ENCODE measurements at places on chromosomes 2 and 18.

DNA sequence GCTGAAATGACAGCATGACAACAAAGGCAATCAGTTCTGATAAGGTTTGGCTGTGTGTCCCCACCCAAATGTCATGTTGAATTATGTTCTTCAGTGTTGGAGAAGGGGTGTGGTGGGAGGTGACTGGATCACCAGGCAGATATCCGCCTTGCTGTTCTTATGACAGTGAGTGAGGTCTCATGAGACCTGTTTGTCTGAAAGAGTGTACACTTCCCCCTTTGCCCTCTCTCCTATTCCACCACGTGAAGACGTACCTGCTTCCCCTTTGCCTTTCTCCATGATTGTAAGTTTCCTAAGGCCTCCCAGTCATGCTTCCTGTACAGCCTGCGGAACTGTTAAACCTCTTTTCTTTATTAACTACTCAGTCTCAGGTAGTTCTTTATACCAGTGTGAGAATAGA is 553.0 kb downstream of the DCDC2C start:
- DNase-seq: no peak

DNA sequence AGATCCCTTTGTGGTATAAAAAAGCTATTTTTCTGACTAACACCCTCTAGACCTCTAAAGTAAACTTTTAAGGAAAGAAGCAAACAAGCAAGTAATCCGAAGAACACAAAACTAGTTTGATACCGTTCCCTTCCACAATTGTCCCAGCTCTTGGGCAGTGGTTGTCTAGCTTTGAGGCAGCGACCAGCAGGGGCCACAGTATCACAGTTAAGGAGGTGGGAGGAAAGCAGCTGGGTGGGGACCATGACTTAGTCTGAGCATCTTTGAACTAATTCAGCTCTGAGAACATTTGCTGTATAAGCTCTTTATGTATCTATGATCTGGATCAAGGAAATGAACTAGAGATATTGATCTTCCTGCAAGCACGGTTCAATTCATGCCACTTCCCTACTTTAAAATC is 51.0 kb downstream of the SF3B1 start:
- no peak for DNase-seq

DNA sequence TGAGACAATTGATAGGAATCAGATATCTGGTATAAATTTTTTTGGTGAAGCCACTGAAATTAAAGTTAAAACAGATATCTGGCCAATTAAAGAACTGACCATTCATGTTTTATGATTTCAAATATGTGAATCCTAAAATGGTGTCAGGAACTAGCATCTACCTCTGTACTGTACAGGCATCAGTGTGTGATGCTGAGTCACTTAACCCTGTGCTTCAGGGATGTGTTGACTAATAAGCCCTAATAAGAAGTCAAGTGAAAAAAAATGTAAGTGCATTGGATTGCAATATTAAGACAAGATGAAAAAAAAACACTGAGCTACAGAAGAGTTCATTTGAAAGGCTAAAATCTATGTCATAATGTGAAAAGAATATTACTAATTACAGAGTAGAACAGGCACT is 9.1 kb upstream of the UNC80 start:
- no peak for DNase-seq

DNA sequence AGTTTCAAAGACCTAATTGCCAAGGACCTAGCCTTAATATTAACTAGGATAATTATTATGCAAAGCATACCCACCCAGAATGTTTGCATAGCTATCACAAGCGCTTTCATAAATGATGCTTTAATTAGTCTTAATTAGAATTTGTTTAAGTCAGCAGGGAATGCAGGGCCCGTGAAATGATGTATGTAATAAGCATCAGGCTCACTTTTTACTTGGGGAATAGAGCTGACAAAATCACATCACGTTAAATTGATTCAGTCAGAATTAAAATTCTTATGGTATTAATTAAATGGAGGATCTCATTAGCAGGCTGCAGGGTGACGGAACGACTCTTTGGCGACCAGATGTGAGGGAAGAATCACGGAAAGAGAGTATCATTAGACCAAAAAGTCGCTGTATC is 264.5 kb downstream of the GPD2 start:
- no peak for DNase-seq

- DNase-seq: no peak
These were observed 6.4 kb upstream of the PROC start for GRCh38 chr2:127411653-127412369.

GRCh38 chr18:23341383-23341782 is 111.7 kb upstream of the RIOK3 start:
- DNase-seq: no peak

GRCh38 chr2:109726379-109727270 is 67.5 kb upstream of the RGPD5 start:
- DNase-seq: no peak

- no peak for DNase-seq
These were observed 210.9 kb downstream of the MYCN start for GRCh38 chr2:16151281-16151570.

DNA sequence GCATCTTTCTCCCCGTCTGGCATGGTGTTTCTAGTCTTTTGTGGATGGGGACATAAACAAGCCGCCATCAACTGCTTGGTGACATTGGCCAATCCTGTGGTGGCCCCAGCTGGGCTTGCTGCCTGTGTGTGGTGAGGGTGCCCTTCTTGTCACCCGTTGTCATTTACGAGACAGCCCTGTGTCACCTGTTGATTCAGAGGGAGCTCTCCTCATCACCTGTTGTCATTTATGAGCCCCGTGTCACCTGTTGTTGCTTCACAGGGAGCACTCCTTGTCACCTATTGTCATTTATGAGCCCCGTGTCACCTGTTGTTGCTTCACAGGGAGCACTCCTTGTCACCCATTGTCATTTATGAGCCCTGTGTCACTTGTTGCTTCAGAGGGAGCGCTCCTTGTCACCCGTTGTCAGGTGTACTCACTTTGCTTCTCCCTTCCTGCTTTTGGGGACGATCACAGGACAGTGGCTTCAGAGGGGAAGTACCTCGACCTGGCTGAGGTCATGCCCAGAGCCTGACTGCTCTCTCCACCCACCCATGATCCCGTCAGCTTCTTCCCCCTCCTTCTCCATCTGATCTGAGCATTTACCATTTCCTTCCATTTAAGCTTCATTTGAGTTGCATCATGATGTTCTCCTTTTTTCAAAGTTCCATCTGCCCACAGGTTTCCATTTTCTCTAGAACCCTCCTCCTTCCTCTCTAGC is 29.1 kb downstream of the HPCAL1 start:
- DNase-seq: no peak

DNA sequence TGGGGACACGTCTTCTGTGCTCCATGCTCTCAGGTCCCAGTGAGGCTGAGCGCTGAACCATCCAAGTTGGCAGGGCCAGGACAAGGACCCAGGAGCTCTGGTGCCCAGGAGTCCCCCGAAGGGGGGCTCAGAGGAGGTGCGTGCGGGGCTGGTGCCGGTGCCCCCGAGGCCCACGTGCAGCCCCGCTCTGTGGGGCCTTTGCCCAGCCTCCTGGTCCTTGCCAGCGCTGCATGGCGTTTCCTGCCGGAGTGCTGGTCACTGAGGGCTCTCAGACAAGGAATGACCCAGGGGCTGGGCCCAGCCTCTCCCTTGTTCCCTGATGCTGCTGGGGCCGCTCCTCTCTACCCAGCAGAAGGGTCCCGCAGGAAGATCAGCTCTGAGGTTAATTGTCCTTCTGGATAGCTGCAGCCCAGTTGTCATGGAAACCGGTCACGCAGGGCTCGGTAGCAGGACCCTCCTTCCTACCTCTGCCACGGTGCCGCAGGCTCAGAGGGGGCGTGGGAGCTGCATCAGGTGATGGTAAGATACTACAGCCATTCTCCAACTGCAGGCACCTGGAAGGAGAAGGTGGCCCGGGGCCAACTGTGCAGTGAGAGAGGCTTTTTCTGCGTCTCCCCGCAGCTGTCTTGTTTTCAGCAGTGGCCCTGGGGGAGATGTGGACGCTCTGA is 64.5 kb downstream of the RRM2 start:
- DNase-seq: no peak

DNA sequence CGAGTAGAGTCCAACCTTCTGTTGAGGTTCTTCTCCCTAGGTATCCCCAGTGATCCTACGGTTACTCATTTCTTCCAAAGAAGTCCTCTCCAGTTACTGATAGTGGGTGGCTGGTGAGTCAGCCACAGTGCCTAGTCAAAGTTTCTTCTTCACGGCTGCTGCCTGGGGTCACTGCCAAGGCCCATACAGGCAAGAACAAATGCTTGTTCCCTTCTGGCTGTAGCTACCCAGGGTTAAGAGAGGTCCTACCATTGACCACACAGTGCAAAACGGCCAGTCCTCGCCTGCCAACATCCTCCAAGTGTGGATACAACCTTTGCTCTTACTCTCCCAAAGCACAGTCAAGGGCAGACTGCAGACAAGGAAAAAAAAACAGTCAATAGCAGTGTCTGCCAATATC is 2.9 kb upstream of the PTPN4 start:
- peak; percentile 8 for DNase-seq

DNA sequence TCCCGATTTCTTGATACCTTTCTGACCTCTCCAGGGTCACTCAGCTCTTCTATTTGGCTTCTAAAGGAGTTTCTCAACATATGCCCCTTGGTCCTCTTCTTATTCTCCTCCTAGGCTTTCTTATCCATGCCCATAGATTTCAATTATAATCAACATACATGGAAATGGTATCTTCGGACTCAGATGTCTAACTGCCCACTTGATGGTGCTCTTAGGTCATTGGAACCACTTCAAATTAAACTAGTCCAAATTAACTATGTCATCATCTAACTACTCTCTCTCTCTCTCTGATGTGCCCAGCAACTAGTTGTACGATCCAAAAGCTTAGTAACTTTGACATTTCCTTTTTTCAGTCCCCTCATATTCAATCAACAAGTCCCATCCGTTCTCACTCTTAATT is 43.2 kb upstream of the GPR75 start:
- no peak for DNase-seq

DNA sequence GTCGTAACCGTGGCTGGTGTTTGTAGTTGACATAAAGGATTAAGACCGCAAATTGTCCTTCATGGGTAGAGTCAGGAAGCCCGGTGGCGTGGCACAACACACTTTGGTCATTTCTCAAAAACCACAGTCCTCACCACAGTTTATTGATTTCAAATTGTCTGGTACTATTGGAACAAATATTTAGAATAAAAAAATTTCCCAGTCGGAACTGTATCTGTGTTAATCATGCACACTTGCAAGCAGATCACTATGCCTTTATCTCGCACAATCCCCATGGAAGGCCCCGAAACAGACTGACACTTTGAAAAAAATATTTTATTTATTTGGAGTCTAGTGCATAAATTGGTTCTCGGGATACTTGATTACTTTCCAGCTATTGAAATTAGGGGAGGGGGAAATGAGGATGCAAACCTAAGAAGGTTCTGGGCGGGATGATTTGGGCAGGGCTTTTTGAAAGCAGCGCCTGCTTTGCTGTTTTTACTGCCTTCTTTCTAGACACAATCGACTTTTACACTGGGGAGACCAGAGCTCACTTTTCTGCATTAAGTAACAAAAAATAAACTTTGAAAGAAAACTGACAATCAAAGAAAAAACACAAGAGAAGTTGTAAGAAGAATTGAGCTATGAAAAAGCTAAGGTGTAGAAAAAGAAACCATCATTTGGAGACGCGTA is 15.4 kb upstream of the HOXD1 start:
- DNase-seq: no peak

- no peak for DNase-seq
These were observed 400.0 kb upstream of the CDH2 start for GRCh38 chr18:28576941-28577340.

DNA sequence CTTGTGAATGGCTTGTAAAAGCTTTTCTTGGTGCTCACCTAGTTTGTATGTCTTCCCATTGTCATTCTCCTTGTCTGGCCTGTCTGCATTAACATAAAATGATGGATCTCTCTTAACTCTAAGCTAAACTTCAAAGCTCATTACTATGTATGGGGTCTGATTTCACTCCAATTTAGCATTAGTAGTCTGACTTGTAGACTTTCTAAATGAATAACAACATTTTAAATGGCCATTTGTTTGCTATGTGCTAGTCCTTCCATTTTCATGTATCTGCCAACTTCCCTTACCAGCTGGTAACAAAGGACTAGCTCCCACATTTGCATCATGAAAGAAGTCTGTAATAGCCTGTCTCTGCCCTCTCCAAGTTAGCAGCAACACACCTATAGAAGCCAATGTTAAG is 324.2 kb upstream of the RGPD4 start:
- no peak for DNase-seq

DNA sequence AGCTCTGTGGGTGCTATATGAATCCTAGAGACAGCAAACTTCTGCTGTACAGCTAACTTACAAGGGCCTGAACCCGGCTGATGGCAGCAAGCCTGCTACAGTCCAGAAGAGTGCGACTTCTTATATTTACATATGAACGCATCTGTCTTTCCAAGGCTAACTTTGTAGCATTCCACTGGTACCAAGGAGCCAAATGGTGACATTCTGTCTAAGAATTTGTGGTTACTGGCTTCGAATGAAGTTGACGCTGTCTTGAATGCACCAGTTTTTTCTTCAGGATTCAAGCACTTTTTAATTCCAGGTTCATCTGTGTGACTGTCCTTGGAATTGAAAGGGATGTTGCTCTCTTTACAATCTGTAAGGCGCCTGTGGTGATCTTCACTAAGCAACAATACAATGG is 42.4 kb downstream of the THUMPD2 start:
- no peak for DNase-seq

- no peak for DNase-seq
These were observed 149.6 kb downstream of the ACKR3 start for GRCh38 chr2:236719192-236719635.

- DNase-seq: no peak
These were observed 364.1 kb downstream of the SETBP1 start for GRCh38 chr18:45044787-45045186.

DNA sequence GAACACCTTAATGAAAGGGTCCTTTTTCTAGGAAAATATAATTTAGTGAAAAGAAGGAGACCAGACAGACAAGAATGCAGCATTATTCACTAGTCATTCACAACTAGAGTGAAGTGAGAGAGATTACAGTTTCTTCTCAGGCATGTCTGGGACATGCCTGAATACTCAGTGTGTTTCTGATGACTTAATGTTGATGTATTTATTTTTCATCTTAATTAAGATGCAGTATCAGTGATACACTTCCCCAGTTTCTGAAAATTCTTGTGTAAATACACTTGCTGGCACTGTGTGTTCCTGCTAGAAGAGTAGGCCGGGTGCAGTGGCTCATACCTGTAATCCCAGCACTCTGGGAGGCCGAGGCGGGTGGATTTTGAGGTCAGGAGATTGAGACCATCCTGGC is 143.6 kb downstream of the MYO3B start:
- DNase-seq: no peak

DNA sequence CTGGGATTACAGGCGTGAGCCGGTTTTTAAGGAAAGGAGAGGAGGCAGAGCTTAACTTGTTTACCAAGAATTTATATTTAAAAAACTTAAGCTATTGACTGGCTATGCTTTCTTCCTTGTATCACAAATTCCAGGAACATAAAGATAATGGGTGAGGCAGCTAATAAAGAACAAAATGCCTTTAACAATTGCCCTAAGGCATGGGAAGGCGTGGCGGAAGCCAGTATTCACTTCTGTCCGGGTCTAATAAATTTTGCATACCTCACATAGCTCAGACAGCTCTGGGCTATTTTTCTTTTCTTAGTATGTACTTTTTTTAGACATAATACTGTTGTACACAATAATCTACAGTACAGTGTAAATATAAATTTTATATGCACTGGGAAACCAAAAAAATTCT is 1.0 kb upstream of the LDAH start:
- DNase-seq: no peak

GRCh38 chr2:226860087-226860486 is 24.2 kb downstream of the RHBDD1 start:
- no peak for DNase-seq

- DNase-seq: no peak
These were observed 935.7 kb downstream of the LRP1B start for GRCh38 chr2:141195087-141195486.

- DNase-seq: no peak
These were observed 254.1 kb downstream of the TSN start for GRCh38 chr2:122009561-122009960.

All from GOT3 (cell line).